ENCODE measurements at places on chromosomes 11 and 22. TPM values are rescaled to one million over a fixed set of nuclear protein-coding genes. Genes with fewer than 3 reads are reported as not detected.

GRCh38 chr11:3137486-3138177 is 27.5 kb downstream of the OSBPL5 start:
- no peak for DNase-seq

DNA sequence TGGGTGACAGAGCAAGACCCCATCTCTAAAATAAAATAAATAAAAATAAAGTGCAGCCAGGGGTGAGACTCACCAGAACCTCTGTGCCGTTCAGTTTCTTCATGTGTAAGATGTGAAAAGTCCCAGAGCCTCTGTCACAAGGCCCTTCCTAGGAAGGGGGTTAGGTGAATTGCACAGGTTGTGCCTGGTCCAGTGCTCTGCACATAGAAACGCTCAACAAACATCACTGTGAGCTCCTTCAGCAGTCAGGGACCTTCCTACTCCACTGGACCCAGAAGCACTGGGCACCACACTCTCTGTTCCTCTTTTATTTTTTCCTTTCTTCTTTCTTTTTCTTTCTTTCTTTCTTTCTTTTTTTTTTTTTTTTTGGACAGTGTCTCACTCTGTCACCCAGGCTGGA is 22.3 kb downstream of the MRPL21 start:
- DNase-seq, result no peak

DNA sequence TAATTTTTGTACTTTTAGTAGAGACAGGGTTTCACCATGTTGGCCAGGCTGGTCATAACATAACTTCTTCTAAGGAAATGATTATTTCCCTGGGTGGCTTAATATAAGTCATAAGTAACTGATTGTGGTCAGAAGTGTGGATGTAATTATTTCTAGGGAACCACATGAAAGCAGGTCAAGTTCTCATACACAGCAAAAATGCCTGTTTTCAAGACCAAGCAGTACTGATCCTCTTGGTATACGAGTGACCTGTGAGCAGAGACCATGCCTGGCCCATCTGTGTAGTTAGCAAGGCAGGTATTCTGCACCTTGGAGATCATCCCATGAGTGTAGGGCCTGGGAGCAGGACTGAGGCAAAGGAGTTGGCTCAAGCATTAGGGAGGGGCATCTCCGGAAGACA is 32.5 kb upstream of the NUCB2 start:
- DNase-seq, result no peak

GRCh38 chr22:46763051-46763705 is 728 bp downstream of the TBC1D22A start:
- no peak for DNase-seq

Gene LRP4
- 0.54 TPM for total RNA-seq

DNA sequence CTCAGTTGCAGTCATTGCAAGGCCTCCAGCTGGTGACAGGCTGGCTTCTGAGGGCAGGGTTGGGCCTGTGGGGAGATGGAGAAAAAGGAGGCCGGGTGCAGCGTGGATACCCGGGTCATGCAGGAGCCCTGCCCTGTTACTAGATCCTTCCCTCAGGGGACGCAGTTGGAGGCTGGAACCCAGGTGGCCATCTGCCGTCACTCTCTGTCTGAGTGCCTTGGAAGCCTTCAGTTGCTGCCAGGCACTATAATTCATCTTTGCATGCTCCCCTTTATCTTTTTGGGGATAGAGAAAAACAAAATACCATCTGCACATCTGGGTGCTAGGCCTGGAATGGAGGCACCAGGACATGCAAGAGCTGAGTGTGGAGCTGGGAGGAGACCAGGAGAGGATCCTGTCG is 82.7 kb downstream of the TP53I11 start:
- DNase-seq, result no peak

Gene CHST1
- not detected for total RNA-seq

Gene OR51A4
- not detected for total RNA-seq

DNA sequence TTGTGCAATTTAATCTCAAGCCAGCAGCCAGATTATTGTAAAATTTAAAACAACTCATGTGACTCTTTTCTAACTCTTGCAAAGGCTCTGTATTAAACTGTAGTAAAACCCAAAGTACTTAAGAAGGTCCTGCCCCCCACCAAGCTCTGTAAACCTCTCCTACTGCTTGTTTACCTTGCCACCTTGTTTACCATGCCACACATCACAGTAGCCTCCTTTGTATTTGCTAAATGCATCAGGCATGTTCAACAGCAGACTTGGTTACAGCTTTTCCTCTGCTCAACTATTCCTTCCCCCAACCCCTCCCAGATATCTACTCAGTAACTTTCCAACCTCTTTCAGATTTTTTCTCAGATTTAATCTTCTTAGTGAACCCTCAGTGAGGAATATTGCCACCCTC is 861.6 kb downstream of the METTL15 start:
- no peak for DNase-seq

Gene BTBD18
- not detected for total RNA-seq

Measured in NCI-H460 (cell line).